ENCODE measurements at places on chromosomes 1 and 21.

DNA sequence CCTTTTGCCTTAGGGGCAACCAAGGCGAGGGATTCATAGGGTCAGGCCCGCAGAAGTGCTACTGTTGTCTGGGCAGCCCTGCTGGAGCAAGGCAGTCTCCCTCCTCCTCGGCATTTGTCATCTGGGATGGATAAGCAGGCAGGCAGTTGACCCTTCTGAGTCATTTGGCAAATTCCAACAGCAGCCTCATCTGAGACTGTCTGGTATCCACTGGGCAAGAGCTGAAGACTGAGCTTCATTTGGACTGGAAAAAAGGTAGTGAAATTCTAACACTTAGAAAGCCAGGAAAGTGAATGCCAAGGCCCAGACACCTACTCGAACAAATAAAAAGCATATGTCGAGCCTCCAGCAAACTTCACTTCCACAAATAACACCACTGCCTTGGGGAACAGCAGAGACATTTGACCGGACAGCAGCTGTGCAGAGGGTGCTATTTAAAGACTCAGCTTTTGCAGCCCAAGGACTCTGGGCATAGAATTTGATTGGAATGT is 4.0 kb upstream of the ZBTB40 start:
- no peak for DNase-seq

GRCh38 chr21:18608226-18608625 is 204.6 kb upstream of the TMPRSS15 start:
- DNase-seq = no peak

- no peak for DNase-seq
These were observed 112.6 kb downstream of the BRINP2 start for GRCh38 chr1:177283380-177283779.

DNA sequence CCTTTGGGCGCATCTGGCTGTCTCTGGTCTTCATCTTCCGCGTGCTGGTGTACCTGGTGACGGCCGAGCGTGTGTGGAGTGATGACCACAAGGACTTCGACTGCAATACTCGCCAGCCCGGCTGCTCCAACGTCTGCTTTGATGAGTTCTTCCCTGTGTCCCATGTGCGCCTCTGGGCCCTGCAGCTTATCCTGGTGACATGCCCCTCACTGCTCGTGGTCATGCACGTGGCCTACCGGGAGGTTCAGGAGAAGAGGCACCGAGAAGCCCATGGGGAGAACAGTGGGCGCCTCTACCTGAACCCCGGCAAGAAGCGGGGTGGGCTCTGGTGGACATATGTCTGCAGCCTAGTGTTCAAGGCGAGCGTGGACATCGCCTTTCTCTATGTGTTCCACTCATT is 2.2 kb upstream of the GJB4 start:
- no peak for DNase-seq

- DNase-seq = no peak
These were observed 344.8 kb upstream of the KAZN start for GRCh38 chr1:14253676-14254075.

DNA sequence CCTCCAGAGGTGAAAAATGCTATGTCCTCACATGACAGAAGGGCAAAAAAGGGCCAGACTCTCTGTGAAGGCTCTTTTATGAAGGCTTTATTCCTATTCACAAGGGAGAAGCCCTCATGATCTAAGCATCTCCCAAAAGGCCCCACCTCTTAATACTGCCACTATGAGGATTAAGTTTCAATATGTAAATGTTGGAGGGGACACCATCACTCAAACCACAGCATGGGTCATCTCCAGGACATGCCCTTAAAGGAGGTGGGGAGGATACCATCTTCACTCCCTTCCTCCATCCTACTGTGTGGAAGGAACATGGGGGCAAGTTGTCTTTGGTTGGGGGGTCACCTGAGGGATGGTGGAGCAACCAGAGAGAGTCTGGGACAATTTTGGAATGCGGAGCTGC is 170.1 kb downstream of the TRIM33 start:
- DNase-seq = no peak

GRCh38 chr1:9331558-9332346 is 39.1 kb downstream of the SPSB1 start:
- DNase-seq = no peak

GRCh38 chr1:53153752-53154151 is 11.3 kb upstream of the SLC1A7 start:
- DNase-seq = no peak

DNA sequence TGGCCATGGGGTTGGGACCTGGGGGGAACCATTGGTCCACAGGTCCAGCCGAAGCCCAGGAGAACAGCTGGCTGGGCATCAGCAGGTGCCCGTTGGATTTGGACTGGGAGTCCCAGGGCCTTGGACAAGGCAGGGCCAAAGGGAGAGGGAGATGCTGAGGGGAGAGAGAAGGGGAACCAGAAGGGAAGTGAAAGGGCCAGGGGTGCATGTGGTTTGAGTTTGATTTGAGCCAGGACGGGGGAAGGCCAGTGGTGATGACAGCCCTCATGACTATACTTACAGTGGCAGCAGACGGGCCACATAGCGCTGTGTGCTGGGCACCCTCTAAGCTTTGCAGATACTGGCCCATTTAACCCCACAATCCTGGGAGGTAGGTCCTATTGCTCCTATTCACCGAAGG is 18.8 kb downstream of the AGRN start:
- DNase-seq = no peak
